ENCODE measurements at places on chromosomes 13 and 19. TPM values are rescaled to one million over a fixed set of nuclear protein-coding genes. Genes with fewer than 3 reads are reported as not detected.

GRCh38 chr13:98279473-98280175 lies 102.6 kb upstream of the RNF113B start:
- no peak for DNase-seq

GRCh38 chr19:19285686-19286085 lies 12.6 kb upstream of the TM6SF2 start:
- no peak for DNase-seq

GRCh38 chr13:77397636-77398035 lies 70.7 kb upstream of the MYCBP2 start:
- DNase-seq: no peak

PSG2 gene
- not detected for polyA plus RNA-seq

ICAM1 gene
- polyA plus RNA-seq: 1.5 TPM

MEIOSIN gene
- polyA plus RNA-seq: 0.04 TPM

All from A549 (cell line).